ENCODE measurements at places on chromosomes 2 and 18. TPM values are rescaled to one million over a fixed set of nuclear protein-coding genes. Genes with fewer than 3 reads are reported as not detected.

- no peak for DNase-seq
These were observed 581.5 kb downstream of the PLCL1 start for GRCh38 chr2:198385856-198386255.

DNA sequence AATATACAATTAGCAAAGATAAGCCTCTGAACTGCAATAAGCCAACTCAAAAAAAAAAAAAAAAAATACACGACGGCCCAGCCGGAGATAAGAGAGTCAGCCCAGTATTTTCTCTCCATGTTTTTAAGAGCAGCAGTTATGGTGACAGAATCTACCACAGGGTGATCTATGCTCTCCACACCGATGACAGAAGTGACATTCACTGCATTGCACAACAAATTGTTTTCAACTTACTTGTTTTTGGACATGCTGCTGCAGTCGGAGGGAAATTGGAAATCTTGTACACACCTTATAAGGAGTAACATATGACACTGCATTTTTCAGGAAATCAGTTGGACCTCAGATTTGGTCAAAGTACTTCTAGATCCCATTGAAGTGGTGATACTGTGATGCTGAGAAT lies 23.3 kb upstream of the APOB start:
- no peak for DNase-seq

GRCh38 chr2:8107621-8108378 lies 574.1 kb upstream of the ID2 start:
- DNase-seq: no peak

- peak; percentile 74 for DNase-seq
These were observed 1.4 kb downstream of the RNF138 start for GRCh38 chr18:32093102-32093511.

DNA sequence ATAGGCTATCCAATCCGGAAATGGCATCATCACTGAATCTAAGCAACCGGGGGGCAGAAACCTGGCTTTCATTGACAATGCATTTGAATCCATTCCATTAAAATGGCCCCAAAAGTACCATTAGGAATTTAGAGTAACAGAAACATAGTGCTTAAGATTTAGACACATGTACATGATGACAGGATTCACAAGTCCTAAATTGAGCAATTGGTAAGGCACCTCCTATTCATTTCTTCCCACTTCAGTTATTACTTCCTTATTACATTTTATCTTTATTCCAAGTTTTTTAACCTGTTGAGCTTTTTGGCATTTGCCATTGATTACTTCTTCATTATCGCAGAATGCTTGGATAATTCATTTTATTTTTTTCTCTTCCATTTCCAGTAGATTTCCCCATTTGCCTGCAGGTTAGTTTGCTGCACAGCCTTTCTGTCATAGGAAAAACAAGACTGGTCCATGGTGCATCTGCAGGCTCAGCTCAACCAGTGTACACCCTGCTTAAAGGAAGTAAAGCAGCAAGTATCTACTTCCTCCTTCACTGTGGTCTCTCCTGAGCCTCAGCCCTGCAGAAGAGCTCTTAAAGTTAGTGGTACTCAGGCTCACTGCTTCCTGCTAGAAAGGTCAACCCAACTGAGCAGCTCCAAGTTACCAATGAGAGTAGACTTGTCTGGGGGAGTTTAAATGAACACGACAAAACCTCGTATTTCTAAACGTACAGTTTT lies 89.2 kb downstream of the DOCK10 start:
- no peak for DNase-seq

- no peak for DNase-seq
These were observed 12.6 kb downstream of the ZNF804A start for GRCh38 chr2:184610891-184611290.

DNA sequence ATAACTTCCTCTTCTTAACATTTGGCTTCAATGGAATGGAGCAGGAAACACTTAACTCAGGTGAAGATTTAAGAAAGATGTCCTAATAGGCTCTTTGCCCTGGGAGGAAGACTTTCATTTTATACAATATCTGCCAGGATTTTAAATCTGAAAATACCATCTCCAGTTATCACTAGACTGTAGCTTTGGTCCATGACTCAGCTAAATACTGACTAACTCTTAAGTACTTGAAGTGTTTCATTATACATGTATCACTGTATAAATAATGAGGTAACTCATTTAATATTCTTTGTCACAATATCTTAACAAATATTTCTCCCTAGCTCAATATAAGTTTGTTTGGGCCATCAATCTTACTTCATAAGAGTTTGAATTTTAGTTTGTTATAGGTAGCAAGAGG lies 34.7 kb downstream of the RBKS start:
- peak; percentile 58 for DNase-seq

DNA sequence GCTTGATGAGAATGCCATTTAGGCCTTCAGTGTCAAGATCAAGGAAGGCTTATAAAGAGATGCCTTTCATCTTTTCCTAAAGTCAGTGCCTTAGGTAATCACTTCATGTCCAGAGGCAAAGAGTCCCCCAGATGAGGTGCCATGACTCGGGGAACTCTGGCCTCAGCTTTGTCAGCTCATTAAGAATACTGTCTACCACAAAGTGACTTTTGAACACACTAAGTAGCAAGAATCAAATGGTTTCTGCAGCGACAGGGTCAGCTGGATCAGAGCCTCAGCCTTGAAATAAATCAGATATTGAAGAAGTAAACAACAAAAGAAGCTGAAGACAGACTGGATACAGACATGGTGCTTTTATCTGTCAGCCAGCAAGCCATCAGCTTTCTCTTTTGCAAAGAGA lies 120.1 kb upstream of the SLC39A10 start:
- no peak for DNase-seq

- peak; percentile 3 for DNase-seq
These were observed 296.9 kb downstream of the KCNJ3 start for GRCh38 chr2:154995361-154995760.

GRCh38 chr2:60707750-60708371 lies 48.2 kb upstream of the PAPOLG start:
- peak; percentile 33 for DNase-seq

DNA sequence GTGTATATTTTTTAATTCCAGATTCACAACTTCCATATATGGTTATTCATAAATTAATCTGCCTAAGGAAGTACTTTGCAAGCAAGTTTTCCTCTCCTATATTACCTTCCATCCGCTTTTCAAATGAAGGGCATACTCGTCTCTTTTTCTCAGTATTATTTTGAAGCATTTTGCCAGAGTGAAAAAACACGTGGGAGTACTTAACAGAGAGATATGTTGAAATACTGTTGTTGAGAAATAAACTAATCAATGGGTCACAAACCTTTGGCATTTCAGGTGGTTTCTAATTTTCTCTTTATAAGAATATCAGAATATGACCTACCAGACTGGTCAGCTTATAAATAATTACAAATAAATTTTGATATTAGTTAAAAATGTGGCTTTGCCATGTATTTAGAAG lies 67.6 kb downstream of the CCDC102B start:
- DNase-seq: no peak

DNA sequence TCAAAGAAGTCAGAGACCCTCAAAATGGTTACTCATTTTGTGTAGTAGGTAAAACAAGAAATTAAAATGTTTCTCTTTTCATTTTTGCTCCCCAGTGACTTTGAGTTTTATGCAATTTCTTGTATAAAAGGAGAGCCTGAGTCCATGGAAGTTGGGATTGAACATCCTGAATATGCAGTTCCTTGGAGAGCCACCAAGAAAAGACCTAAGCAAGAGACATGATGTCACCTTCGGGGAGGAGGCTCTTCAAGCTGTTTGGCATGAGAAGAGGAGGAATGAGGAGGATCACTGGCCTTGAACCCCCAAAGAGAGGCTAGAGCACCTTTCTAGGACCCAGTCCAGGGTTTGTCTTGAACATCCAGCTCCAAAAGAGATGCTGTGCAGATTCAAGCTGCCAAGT lies 83.5 kb upstream of the STPG4 start:
- DNase-seq: no peak

GRCh38 chr2:135945526-135945925 lies 39.9 kb downstream of the DARS1 start:
- no peak for DNase-seq

DNA sequence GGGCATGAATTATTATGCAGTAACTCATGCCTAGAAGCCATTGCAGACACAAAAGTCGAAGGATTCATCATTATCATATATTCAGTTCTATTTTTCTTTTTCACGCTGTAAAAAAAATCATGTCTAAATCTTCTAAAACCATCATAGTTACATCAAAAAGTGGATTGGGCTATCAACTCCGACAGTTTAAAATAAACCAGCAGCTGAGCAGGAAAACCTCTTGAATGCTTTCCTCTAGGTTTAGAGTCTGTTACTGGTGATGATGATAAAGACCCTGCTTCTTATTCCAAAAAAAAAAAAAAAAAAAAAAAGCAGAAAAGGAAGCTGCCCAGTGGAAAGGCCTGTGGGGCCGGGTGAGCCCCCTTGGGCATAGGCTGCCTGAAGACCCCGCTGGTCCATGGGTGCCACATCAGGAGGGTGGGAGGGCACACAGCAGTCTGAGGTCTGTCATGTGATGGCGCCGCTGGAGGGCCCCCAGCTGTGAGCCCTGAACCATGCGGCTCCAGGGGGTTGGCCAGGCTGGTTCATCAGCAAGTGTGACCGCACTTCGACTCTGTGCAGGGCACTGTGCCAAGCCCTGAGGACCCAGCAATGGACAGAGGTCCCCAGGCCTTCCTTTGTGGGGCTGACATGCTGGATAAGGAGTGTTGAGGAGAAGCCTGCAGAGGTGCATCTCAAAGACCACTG lies 199.6 kb downstream of the EIPR1 start:
- no peak for DNase-seq

DNA sequence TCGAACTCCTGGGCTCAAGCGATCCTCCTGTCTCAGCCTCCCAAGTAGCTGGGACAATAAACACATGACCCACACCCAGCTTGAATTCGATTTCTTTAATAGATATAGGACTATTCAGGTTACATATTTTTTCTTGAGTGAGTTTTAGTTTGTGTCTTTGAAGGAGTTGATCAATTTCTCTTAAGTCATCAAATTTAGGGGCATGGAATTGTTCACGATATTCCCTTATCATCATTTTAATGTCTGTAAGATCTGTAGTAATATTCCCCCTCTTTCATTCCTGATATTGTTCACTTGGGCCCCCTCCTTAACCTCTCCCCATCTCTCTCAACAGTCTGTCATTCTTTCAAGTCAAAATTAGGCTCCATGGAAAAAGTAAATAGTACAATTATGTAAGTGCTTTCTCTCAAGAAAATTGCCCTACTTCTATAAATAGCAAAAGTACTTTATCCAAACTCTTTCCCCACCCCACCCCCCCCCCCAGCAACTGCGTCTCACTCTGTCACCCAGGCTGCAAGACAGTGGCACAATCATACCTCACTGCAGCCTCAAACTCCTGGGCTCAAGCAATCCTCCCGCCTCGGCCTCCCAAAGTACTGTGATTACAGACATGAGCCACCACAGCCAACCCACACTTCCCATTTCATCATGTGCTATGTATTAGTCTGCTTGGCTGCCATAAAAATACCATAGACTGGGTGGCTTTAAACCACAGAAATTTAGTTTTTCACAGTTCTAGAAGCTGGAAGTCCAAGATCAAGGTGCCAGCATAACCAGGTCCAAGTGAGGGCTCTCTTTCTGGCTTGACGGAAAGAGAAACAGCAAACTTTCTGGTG lies 20.1 kb downstream of the WDR33 start:
- DNase-seq: no peak

DNA sequence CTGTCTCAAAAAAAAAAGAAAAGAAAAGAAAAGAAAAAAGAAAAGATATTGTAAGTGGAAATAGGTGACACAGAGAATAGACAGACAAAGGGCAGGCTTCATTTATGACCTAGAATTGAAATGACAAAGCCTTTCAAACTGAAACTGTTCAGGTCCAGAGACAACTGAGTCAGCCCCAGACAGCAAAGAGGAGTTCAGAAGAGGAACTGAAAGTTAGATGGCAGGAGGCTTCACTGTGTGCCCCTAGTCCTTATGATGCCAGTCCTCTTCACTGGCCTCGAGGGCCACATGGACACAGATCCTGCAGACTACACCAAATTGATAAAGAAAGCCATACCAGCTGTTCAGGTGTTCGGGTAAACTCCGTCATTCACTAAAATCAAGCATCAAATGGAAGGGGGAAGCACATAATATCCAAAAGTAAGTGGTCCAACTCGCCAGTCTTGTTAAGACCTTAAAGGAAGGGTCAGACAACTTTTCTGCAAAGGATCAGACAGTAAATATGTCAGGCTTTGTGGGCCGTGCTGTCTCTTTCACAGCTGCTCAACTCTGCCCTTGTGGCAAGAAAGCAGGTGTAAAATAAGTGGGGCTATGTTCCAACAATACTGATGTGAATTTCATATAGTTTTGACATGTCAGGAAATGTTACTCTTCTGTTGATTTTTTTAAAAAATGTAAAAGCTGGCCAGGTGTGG lies 231.9 kb upstream of the MGAT5 start:
- no peak for DNase-seq

DNA sequence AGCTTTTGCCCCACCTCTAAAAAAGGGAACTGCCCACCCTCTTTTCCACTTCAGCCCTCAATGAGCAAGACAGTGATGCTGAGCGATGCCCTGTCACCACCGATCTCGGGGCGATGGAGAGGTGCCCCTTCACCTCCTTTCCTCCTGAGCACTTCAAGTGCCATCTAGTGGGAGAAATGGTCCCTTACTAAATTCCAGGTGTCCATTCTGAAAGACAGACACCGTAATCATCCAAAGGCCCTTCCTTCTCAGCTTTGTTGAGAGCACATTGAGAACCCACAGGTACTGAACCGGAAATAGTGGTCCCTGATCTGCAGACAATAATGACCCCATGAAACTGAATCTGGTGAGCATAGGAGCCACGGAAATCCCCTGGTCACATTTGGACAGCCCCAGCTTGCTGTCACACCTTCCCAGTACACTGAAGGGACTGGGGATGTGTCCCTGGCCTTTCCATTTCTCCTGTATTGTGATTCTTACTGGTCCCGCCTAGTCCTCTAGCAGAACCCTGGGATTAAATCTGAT lies 38.5 kb downstream of the KCTD18 start:
- no peak for DNase-seq

- DNase-seq: peak; percentile 8
These were observed 201.9 kb downstream of the CLIP4 start for GRCh38 chr2:29317077-29317517.

DNA sequence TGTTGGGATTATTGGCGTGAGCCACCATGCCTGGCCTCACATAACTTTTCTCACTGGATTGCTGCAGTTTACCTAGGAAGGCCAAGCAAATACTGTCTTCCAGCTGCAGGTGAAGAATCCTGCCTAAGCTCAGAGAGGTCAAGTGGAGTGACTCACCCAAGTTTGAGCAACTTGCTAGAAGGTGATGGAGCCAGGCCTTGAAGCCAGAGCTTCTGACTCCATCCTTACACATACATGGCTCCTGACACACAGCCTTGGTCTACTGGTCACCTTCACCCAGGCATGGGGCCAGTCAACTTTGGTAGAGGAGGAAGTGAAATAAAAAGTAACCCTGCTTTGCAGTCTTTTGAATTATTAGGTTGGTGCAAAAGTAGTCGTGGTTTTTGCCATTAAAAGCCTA lies 93.5 kb downstream of the VWA3B start:
- DNase-seq: no peak

GRCh38 chr2:113858764-113859163 lies 31.1 kb upstream of the ACTR3 start:
- DNase-seq: peak; percentile 71

Gene GDF7
- total RNA-seq: 12.2 TPM

Gene VWA3B
- total RNA-seq: not detected

Gene GPR75
- total RNA-seq: 2.6 TPM

Gene LONRF2
- total RNA-seq: 1.3 TPM

Gene THUMPD2
- 10.8 TPM for total RNA-seq

Gene PAX3
- total RNA-seq: not detected

Gene ARHGAP15
- 0.43 TPM for total RNA-seq

Gene ICOS
- not detected for total RNA-seq

Gene SMPD4
- total RNA-seq: 20.3 TPM

Gene LIPG
- total RNA-seq: 0.86 TPM

Gene RFX8
- 1.7 TPM for total RNA-seq

All from fibroblast of villous mesenchyme (primary cell).